ENCODE measurements at places on chromosomes 13 and 19.

- DNase-seq = no peak
Observed at GRCh38 chr13:35252536-35253205, 223.8 kb downstream of the MAB21L1 start.

- no peak for DNase-seq
Observed at GRCh38 chr13:51488212-51488611, 35.4 kb upstream of the INTS6 start.

GRCh38 chr13:112718318-112718717 lies 28.5 kb downstream of the ATP11A start:
- no peak for DNase-seq

GRCh38 chr13:75161804-75162203 lies 320.2 kb downstream of the TBC1D4 start:
- no peak for DNase-seq

GRCh38 chr13:105737688-105738087 lies 797.8 kb downstream of the EFNB2 start:
- no peak for DNase-seq

DNA sequence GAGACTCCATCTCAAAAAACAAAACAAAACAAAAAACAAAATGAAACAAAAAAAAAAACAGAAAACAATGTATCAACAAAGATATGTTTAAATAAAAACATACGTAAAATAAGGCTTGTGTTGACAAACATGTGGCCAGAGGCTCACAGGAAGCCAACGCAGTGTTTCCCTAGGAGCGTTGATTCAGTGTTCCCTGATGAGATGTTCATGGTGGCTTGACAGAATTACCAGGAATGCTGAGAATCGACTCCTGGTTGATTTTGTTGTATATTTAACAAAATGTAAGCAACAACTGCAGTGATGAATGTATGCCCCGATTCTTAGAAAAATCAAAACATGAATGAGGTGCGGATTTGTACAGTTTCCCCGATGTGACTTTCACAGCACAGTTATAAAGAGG lies 8.9 kb upstream of the ZNF787 start:
- no peak for DNase-seq

- DNase-seq = no peak
Observed at GRCh38 chr19:55620410-55621204, 3.8 kb downstream of the ZNF784 start.
